Putamen (tissue), 1 donor: ENCODE measurements at places on chromosomes 3 and 15.

- DNase-seq, result no peak
Measured at GRCh38 chr3:152841131-152841530, 6.2 kb downstream of the P2RY1 start.

DNA sequence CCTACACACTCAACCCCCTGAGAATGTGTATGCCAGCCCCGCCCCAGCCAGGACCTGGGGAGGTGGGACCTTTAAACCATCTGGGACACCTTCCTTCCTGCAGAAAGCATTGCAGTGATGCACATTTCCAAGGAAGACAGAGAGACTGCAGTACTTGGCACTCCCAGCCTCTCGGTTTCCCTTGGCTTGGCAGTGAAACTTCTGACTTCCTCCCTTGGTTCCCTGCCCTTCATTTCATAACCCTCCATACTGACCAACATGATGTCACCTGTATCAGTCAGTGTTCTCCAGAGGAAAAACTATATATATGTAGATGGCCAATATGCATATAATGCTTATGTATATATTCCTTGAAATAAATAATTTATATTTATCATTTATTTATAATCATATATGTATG is 103.2 kb downstream of the SST start:
- no peak for DNase-seq

DNA sequence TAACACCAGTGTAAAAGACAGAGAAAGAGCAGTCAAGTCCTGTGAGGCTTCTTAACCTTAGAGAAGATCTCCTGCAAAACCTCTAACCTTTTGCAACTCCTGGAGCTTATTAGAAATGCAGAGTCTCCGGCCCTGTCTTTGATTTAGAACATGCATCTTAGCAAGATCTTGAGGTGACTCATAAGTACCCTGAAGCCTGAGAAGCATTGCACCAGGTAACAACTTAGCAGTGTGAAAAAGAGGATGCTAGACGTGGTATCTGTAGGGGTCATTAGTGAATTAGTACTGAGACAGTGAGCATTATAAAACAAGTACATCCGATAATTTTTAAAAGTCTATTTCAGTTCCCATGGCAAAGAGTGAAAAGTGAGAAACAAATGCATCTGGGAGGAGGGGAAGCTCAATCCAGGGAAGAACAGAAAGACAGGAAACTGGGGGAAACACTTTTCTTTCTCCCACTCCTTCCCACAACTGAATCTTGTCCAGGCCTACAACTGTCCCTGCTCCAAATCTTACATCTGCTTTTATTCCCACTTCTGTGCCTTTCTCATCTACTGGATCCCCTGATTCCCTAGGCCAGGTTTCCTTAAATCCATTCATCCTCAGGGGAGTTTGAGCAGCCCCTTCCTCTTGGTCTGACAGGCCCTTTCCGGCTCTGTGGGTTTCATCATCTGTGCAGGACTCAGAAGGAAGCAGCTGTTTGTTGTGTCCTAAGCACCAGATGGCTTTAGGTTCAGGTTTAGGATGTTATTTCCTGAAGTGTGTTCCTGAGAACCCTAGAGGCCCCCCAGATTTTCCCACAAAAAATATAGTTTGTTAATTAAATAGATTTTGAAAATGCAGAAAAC is 128.1 kb upstream of the IL12A start:
- no peak for DNase-seq

GRCh38 chr3:13197795-13198194 is 124.6 kb upstream of the IQSEC1 start:
- DNase-seq, result no peak

DNA sequence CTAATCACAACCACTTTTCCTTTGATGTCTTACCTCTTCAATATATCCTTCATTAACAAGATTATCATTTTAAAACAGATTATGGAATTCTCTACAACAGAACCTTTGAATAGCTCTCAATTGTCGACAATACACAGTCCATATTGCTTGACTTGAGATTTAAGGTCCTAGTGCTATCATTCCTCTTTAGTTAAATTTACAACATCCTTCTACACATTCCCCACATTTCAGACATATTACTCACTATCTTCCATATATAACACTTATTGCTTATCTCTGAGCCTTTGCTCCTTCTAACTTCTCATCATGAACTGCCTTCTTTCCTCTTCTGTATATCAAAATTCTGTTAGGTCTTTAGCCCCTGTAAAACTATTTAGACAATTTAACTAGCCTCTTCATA is 247.0 kb downstream of the STXBP5L start:
- DNase-seq, result no peak

DNA sequence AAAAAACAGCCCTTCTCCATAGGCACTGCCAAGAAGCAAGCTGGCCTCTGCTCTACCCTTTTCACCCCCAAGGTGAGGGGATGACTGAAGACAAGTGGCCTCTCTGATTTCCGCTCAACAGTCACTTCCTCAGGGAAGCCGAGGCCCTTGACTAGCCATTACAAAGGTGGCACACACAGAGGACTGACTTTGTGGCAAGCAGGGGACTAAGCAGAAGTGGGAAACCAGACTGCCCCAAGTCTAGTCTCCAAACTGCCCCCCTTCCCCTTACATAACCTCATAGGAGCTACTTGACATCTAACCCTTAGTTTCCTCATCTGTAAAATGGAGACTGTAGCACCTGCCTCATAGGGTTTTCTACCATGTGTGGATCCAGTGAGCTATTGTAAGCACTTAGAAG is 118.9 kb downstream of the FOXP1 start:
- DNase-seq, result no peak

DNA sequence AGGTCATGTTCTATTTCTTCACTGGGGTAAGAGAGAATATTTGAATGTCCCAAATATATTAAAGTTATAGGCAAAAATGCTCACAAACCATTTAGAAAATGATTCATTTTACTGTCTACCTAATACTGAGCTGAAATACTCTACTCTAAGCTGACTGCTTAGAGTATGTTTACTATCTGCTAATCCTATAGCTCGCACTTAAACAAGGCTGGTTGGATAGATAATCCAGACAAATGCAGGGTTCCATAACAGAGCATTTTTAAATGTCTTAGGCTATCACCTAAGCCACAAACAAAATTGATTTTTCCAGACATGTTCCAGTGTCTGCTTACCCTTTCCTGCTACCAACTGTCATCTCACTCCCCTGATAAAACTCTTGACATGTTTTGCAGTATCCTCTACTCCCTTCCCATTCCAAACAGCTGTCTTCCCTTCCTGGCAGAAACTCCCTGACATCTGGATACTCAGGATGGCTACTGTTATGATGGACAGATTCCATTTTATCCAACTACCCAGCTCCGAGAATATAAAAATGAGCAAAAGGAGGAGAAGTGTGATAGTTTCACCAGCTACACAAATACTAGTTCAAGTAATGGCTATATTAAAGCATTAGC is 1034.7 kb downstream of the FHIT start:
- no peak for DNase-seq

GRCh38 chr3:194270627-194271459 is 80.3 kb downstream of the CPN2 start:
- DNase-seq, result peak; percentile 97

GRCh38 chr3:156509189-156510174 is 45.4 kb downstream of the SSR3 start:
- DNase-seq, result peak; percentile 68

- DNase-seq, result no peak
Measured at GRCh38 chr3:5190147-5190791, 2.8 kb downstream of the EDEM1 start.

DNA sequence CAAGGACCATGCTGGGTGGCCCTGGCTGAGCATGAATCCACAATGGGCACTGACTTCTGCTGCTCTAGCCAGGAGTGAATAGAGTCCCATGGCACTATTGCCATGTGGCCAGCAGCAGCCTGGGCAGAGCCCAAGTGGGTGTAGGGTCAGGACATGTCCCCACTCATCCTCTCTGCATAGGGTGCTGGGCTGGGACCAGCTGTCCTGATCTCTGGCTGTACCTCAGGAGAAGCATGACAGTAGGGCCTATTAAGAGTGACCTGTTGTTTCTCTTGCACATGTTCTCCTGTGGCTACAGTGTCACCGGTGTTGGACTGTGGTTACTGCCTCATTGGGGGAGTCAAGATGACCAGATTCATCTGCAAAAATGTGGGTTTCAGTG is 46.9 kb downstream of the DLEC1 start:
- no peak for DNase-seq

DNA sequence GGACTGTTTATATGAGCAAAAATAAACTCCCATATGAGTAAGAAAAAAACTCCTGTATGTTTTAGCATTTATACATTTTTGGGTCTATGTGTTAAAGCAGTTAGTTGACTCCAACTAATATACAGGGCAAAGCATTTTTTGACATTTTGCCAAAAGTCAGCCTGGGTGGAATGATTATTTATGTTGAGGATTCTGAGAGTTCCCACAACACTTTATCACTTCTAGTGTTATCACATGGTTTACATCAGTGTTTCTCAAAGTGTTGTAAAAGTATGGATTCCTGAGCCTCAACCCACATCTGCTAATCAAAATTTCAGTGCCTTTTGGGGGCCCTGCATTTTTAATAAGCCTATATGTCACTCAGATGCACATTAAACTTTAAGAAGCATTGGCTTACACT is 337.3 kb upstream of the WNT5A start:
- DNase-seq, result no peak

DNA sequence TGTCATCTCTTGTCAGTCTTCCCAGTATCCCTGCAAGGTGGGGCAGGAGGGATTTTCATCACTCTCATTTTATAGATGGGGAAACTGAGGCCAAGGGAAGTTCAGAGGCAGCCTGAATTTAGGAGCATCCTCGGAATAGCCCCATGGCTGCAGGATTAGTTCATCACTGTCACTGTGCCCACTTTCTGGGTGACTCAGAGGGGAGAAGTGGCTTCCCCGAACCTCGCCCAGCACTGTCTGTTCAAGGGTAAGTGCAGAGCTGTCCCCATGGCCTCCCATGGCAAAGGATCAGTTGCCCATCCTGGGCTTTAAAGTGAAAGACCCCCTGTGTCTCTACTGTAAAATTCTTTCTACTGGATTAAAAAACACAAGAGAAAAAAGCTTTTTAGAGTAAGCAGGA is 60.0 kb upstream of the SEC13 start:
- DNase-seq, result no peak

DNA sequence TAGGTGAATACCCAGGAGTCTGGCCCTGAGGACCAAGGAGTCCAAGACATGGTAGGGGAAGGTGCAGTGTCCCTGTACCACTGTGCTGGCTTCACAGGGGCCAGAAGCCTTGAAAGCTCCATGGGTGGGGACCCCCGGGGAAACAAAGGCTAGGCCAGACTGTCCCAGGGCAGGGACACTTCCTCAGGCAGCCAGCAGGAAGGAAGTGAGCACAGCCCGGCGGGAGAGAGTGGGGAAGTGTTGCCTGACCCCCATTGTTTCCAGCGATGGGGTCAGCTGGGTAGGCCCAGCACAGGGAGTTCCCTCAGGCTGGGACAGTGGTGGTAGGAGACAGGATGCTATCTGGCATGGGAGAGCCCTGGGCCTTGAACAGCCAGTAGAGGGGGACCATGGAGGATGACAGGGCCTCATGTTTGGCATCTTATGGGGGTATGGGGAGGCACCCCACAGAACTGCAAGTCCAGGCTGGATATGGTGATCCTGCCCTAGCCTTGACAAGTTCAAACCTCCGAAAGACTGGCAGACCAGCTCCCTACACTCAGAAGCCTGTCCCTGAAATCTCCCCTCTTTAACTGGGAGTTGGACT is 1.2 kb upstream of the HYAL2 start:
- DNase-seq, result no peak

GRCh38 chr15:99536422-99537040 is 29.3 kb upstream of the MEF2A start:
- peak; percentile 70 for DNase-seq

DNA sequence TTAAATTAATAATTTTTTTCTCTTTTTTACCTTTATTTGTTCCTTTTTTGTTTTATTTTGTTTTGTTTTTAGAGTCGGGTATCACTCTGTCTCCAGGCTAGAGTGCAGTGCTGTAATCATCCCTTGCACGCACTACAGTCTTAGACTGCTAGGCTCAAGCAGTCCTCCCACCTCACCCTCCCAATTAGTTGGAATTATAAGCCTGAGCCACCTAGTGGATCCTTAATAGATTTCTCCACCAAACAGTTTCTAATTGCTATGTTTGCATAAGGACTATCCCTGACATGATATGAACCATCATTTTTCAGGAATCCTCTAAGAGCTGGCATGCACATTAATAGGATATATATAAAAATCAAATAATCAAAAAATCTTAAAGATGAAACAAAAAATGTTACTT is 993.2 kb downstream of the OTOL1 start:
- no peak for DNase-seq

GRCh38 chr15:88636050-88636449 is 2.8 kb upstream of the ISG20 start:
- DNase-seq, result no peak

DNA sequence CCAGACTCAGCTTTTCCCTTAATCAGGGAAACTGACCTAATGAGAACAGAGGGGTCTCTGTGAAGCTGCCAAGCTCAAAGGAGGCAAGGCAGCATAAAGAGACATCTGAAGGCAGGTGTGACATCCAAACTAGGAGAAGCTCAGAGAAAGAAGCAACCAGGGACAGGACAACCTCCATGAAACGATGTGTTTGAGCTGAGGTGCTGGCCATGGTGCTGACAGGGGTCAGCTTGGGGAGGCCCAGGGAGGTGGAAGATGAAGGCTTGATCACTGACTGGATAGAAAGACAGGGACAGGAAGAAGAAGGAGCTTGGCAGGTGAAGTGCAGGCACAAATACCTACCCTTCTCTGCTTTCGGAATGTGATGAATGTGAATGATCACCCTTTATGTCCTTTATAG is 179.5 kb upstream of the NSMCE3 start:
- no peak for DNase-seq

- DNase-seq, result no peak
Measured at GRCh38 chr3:99418209-99418635, 220.2 kb upstream of the COL8A1 start.

GRCh38 chr15:22229990-22230819 is 149.9 kb downstream of the OR4M2 start:
- no peak for DNase-seq

DNA sequence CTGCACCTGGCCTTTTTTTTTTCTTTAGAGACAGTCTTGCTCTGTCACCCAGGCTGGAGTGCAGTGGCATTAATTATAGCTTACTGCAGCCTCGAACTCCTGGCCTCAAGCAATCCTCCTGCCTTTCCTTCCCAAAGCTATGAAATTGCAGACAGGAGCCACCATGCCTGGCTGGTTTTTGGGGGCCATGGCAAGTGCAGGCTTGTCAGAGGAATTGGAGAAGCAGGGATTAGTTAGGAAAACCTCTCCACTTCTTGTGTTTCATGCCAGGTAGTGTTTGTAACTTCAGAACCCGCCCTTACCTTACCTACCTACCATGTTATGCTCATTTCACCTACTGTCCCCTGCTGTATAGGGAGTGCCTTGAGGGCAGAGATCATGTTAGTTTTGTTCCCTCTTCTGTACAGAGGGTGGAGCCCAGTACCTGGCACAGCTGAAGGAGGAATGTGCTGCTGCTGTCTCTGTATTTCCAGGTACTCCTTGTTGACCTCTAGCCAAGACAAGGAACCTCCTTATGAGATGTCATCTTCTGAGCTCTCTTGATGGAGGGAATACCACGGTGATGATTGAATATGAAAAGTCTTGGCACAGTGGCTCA is 43.8 kb downstream of the TRAK1 start:
- no peak for DNase-seq

DNA sequence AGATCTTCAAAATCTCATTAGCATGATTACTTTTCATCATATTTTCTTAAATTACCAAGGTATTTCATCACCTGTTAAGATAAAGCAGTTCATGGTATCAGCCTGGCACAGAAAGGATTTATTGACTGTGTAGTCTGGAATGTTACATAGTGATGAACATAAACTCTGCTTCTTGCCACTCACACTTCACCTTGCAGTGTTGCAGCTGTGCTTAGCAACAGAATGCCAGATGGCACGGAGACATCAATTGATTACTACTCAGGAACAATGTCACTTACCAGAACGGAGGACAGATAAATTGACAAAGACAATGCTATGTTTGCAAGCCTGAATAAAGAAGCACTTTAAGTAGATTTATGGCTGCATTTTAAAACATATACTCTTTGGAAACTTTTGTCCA is 15.0 kb upstream of the BCHE start:
- no peak for DNase-seq
